ENCODE measurements at places on chromosomes 7 and 10.

DNA sequence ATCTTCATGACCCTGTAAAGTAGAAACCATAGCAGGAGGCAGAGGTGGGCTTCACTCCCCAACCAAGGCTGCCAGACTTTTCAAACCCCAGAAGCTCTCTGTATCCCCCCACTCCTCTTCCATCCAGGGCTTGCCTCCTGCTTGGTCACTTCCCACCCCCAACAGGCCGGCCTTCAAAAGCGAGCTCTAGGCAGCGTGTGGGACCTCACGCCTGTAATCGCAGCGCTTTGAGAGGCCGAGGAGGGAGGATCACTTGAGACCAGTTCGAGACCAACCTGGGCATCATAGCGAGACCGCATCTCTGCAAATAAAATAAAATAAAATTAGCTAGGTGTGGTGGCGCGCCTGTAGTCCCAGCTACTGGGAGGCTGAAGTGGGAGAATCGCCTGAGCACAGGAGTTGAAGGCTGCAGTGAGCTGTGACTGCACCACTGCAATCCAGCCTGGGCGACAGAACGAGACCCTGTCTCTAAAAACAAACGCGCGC is 743 bp upstream of the POR start:
- no peak for DNase-seq
- peak overlapping the region; percentile 92 for H3K4me3 ChIP-seq
- peaks cover 15% of the 10 kb centered on the region for H3K4me1 ChIP-seq
- H3K27ac ChIP-seq, result peak overlapping the region; percentile 93
- H3K36me3 ChIP-seq, result no peaks in the 10 kb centered on the region

- H3K36me3 ChIP-seq, result no peaks in the 10 kb centered on the region
- H3K4me1 ChIP-seq, result no peaks in the 10 kb centered on the region
- no peaks in the 10 kb centered on the region for H3K27me3 ChIP-seq
- H3K4me3 ChIP-seq, result no peak overlapping the region
- no peak for DNase-seq
These were observed 25.6 kb downstream of the PPIF start for GRCh38 chr10:79372871-79373270.

DNA sequence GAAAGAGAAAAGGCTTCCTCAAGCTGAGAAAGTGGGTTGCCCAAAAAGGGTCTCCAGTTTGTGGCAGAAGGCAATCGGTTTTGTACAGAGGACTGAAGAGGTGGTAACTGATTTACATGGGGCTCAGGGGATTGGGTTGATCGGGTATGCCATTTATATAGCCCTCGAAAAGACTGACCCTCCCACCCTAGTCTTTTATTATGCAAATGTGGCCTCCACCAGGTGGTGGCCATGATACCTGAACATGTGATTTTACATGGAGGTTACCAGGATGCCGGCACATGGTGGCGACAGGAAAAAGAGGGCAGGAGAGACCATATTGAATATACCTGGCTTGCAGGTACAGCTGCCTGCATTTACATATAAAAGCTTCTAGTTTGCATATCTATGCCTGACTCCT is 36.7 kb downstream of the ATE1 start:
- no peaks in the 10 kb centered on the region for H3K27me3 ChIP-seq
- no peaks in the 10 kb centered on the region for H3K36me3 ChIP-seq
- H3K4me1 ChIP-seq, result no peaks in the 10 kb centered on the region
- no peak overlapping the region for H3K27ac ChIP-seq

DNA sequence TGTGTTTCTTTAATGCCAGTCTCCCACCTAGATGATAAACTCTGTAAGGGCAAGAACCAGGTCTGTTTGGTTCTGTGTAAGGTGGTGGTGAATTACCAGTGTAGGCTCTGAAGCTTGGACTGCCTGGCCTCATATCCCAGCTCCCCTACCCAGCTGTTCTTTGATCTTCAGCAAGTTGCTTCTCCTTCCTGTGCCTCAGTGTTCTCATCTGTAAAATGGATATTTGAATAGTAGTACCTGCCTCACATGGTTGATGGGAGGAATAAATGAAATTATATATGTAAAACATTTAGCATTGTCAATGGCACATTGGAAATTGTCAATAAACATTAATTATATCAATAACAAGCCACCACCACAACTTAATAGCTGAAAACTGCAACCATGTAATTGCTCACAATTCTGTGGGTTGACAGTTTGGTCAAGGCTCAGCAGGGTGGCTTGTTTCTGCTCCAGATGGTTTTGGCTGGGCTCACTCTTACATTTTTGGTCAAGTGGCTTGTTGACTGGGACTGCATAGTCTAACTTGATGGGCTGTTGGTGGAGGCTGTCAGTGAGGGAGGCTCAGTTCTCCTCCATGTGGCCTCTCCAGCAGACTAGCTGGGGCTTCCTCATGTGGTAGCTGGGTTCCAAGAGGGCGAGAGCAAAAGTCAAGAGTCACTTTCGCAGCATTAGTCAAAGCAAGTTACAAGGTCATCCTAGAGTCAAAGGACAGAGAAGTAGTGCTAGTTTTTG is 84.5 kb upstream of the DUSP5 start:
- peak overlapping the region; percentile 60 for H3K27ac ChIP-seq
- no peak overlapping the region for H3K4me3 ChIP-seq
- DNase-seq, result no peak
